Upper lobe of right lung (tissue), 1 donor: ENCODE measurements at places on chromosomes 1 and 21. TPM values are rescaled to one million over a fixed set of nuclear protein-coding genes. Genes with fewer than 3 reads are reported as not detected.

The AMY2A gene
- total RNA-seq: not detected

The CTSS gene
- total RNA-seq: 533 TPM

- DNase-seq: no peak
Measured at GRCh38 chr1:65955071-65955470, 162.4 kb downstream of the PDE4B start.

- DNase-seq: no peak
Measured at GRCh38 chr1:71417421-71417820, 336.6 kb upstream of the ZRANB2 start.

The ASCL5 gene
- 0.29 TPM for total RNA-seq

- DNase-seq: no peak
Measured at GRCh38 chr1:180946056-180946455, 33.4 kb downstream of the KIAA1614 start.

DNA sequence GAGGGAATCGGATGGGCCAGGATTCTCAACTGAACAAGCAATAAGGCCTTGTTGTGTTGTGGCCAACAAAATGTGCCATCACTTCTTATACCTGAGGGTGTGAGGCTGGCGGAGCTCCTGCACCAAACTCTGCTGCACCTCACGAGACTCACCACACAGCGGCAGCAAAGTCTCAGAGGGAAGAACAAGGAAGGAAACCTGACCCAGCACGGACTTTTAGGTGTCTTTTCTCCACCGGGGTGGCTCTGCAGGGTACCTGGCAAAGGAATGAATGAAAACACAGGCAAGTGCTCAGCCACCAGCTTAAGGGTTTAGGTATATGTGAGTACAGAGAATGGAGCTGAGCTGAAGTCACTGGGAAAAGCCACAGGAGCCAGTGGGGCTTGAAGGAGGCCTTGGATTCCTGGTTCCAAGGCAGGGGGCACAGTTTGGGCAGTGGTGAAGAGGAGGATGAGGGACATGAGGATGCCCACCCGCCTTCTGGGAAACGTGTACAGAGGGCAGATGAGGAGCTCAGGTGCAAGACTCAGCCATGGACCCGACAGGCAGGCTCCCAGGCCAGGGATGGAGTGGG, 31.1 kb upstream of the HSD3B1 start:
- DNase-seq: peak; percentile 73

DNA sequence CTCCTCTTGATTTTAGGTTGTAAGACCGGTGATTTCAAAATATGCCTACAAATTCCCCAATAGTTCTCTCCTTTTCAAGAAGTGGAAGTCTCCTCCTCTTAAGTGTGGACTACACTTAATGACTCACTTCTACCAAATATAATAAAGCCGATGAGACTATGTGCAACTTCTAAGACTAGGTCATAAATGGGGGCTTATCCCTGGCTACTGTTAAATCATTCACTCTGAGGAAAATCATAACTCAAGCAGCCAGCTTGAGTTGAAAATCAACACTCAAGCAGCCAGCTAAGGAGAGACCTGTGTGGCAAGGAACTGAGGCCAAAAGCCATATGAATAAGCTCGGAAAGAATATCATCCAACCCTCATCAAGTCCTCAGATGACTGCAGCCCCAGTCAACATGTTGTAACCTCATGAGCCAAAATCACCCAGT, 49.6 kb upstream of the PSMG1 start:
- no peak for DNase-seq

GRCh38 chr1:236151739-236152424, 9.5 kb downstream of the GPR137B start:
- DNase-seq: no peak

The IL23R gene
- 0.20 TPM for total RNA-seq

DNA sequence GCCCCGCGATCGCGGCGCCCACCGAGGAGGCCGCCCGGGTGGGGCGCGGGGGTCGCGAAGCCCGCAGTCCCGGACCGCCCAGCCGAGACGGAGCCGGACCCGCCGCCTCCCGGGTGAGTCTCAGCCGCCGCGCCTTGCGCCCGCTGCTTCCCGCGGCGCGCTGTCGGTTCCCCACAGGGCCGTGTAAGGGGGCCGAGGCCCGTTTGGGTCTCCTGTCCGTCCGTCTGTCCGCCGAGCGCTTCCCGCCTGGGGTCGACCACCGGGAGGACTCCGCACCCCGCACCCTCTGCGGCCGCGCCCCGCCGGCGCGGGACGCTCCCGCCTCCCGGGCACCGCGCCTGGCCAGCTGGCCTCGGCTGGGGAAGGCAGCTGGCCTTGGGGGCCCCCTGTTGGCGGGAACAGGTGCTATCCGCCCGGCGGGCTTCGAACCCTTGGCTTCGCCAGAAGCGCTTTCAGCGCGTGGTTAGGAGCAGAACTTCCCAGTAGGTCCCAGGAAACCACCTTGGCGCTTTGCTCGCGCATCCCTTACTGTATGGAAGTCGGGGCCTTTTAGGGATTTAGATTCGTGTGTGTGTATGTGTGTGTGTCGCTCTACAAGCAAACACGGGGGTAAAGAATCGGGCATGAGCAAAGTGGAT, 414 bp downstream of the TMEM51 start:
- peak; percentile 86 for DNase-seq
